Activated CD4-positive, alpha-beta T cell treated with anti-CD3 and anti-CD28 coated beads for 48 hours (primary cell): ENCODE measurements at places on chromosomes 7 and 10.

DNA sequence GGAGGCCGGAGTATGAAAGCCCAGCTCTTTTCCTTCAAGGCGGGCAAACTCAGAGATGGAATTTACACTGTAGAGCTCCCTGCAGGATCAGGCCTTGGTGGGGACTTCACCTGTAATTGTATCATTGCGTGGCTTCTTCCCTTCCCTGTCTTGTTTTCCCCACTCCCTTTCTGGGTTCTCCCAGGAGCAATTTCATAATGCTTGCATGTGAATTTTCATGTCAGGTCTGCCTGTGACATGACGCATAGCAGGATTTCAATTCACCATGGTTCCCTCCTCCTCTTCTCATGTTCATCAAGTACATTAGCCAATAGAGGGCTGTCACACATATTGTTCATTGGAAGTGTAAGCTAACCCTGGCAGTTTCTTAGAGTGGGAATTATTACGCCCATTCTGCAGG, 197.7 kb downstream of the RPS24 start:
- DNase-seq = no peak

GRCh38 chr7:123824754-123825067, 20.3 kb upstream of the HYAL4 start:
- DNase-seq = no peak

DNA sequence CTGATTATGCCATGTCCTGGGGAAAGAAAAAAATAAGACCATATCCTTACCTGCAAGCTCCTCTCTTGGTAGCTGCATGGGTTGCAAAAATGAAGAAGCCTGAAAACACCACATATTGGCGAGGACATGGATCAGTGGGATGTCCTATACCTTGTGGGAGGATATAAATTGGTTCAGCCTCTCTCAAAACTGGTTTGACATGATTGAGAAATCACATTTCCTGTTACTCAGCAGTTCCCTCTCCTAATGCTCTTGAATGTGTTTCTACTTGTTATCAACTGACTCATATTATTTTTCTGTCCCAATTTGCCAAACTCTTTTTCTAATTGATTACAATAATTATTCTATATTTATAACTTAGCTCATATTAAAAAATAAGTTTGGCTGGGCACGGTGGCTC, 380.2 kb downstream of the EXOC4 start:
- no peak for DNase-seq

DNA sequence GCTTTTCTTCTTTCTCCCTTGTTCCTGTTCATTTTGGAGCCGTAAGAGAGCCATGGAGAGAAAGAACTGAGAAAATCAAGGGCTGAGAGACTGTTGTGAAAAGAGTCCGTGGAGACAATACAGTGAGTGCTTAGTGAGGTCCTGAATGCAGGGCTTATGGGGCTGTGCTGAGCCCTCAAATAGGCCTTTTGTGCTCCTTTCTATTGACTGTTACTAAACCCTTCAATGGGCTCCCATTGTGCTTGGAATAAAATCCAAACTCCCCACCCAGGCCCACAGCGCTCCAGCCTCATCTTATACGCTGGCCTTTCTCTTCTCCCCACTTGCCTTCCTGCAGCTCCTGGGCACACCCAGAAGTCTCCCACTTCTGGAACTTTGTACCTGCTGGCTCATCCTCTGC, 243.1 kb upstream of the HABP2 start:
- no peak for DNase-seq

- DNase-seq = no peak
Measured at GRCh38 chr10:7890781-7891180, 72.5 kb downstream of the TAF3 start.

DNA sequence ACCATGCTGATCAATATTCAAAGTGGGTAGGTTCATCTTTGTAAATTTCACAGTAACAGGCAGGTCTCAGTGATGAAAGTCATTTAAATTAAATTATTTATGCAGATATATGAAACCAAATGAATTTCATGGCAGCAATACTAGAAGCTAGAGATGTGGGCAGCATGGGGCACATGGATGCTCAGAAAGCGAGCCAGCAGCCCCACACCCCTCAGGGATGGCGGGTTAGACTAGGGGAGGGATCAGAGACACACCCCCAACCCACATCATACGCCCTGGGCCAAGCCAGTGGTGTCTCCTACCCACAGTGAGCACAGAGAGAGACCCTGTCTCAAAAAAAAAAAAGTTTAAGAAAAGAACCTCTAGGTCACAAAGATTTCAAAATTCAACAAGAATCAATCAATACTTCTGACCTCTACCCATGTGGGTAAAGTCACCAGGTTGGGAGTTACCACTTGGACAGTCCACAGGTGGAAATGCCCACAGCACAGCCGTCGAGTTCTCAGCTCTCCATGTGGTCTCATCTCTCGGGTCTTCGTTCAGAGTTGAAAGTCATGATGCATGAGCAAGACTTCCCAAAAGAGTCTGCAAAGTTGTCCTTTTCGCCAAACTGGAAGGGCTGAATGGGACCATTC, 79.3 kb upstream of the PPP2R2D start:
- DNase-seq = no peak

DNA sequence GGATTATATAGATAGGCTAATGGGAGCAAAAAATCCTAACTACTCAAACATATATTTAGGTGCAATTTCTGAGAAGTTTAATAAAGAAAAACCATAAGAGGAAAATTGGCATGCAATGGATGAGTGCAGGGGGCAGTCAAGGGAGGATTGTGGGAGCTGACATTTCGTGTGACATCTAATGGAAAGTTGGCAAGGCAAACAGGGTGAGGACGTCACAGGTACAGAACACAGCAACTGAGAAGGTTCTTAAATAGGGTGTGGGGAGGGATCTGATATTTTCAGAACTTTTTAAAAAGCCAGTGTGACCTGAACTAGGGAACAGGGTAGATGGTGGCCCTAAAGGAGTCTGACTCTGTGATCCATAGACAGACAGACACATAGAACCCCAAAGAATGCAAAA, 194.9 kb upstream of the GLI3 start:
- DNase-seq = no peak

GRCh38 chr10:78972947-78973900, 95.5 kb upstream of the ZMIZ1 start:
- DNase-seq = peak; percentile 75

- peak; percentile 37 for DNase-seq
Measured at GRCh38 chr10:101611096-101611905, 23.2 kb downstream of the DPCD start.

DNA sequence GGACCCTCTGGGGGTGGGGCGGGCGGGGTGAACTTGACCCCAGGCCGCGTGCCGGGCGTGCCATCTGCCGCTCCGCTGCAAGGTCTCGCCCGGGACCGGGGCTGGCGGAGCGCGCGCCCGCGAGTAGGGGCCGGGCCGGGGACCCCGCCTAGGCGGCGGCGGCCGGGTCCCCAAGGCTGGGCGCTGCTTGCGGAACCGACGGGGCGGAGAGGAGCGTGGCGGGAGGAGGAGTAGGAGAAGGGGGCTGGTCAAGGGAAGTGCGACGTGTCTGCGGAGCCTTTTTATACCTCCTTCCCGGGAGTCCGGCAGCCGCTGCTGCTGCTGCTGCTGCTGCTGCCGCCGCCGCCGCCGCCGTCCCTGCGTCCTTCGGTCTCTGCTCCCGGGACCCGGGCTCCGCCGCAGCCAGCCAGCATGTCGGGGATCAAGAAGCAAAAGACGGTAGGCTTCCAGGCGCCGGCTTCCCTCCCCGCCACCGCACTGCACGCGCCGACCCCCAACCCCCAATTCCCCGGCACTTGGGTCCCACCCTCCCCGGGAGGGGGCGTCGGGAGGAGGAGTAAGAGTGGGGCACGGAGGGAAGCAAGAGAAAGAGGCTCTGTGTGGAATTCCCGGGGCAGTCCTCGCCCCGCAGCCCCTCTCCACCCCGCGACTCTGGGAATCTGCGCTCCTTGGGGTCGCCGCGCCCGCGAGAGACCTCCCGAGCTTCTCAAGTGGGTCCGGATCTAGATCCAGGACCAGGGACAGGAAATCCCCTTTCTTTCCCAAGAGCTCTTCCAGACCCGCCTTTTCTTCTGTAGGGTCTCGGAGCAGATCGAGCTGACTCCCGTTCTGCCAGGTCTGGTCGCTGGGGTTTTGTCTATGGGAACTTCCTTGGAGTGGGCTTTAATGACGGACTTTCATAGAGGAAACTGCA, at the start of gene PAPSS2:
Gene PAPSS2 (plus strand): TSS at position 308 of the 913 bp plus-strand sequence. CDS start 104 bp downstream, at position 412.
- DNase-seq = peak; percentile 39

GRCh38 chr10:99266383-99266782, 30.7 kb upstream of the HPSE2 start:
- DNase-seq = no peak

DNA sequence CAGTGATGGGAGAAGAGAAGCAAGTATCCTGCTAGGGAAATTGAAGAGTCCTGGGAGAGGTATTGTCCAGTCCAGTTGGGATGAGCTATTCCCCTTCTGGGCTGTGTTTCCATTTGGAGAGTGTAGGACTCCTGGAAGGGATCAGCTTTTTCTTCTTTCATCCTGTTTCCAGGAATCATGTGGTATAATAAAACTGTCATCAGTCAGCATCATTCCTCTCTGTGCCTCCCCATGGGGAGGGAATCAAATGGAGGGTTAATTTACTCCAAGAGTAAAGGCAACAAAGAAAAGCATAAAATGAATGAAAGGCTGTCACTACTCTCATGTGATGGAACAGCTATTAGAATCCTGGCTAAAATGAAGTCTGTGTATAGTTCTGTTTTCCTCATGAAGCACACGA, 429.9 kb downstream of the SORCS3 start:
- DNase-seq = no peak

GRCh38 chr7:132245539-132245938, 330.7 kb downstream of the PLXNA4 start:
- DNase-seq = no peak

- DNase-seq = no peak
Measured at GRCh38 chr10:114283535-114284234, 44.6 kb downstream of the VWA2 start.

DNA sequence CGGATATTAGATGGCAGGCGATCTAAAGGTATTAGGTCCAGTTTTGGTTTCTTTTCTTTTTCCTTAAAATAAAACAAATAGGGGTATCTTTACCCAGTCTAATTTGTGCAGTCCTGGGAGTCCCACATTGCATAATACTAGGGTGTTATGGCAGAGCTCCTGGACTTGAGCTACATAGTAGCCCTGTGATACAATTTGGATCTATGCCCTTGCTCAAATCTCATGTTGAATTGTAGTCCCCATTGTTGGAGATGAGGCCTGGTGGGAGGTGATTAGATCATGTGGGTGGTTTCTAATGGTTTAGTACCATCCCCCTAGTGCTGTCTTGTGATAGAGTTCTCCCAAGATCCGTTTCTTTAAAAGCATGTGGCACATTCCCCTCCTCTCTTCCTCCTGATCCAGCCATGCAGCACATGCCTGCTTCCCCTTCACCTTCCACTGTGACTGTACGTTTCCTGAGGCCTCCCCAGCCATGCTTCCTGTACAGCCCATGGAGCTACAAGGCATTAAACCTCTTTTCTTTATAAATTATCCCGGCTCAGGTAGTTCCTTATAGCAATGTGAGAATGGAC, 141.9 kb downstream of the RPS24 start:
- no peak for DNase-seq

DNA sequence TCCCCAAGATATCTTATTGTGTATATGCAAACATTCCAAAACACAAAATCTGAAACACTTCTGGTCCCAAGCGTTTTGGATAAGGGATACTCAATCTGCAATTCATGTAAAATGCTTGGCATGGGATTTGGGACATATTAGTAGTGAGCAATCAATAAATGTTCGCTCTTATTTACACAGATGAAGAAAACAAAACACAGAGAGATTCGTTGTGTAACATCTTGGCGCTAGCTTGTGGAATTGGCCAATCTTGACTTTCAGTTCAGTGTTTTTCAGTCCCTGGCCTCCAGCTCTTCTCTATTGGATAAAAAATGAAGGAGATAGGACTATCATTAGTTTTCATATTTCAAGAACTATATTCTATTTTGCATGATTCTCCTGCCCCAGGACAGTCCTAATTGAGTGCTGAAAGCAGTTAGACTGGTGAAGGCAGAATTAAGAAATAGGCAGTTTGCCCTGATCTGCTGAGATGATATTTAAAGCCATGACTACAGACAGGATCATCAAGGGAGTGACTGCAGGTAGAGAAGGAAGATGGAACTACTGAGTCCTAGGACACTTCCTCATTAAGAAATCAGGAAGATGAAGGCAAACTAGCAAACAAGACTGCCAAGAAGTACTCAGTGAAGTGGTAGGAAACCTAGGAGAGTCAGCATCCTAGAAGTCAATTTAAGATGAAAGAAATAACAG, 1.8 kb downstream of the PNLIPRP3 start:
- no peak for DNase-seq

GRCh38 chr10:89373916-89374711, 3.7 kb upstream of the IFIT1B start:
- DNase-seq = no peak

DNA sequence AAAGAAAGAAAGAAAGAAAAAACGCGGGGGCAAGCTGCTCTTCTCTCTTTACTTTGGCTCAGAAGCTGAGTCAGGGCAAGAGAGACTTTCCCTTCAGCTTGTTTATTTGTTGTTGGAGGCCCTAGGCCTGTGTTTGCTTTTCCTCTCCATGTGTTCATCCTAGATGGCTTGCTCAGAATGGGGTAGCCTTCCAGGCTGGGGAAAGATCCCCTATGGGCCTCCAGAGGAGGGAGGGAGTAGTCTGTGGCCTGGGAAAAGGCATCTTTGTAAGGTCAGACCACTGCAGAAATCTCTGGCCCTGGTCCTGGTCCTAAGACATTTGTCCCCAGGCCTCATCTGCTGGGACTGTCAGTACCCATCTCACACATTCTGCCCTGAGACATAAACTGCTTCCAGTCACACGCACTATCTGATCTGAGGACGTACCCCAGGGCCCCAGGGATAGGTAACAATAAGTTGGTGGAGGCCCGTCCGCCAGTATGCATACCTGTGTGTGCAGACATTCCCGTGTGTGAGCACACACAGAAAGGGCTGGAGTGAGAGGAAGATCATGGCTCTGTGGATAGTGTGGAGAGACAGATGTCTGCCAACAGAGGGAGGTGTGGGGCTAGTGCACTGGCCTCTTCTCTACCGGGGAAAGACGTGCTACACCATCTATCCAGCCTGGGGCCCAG, 4.9 kb upstream of the SCD start:
- DNase-seq = peak; percentile 59

GRCh38 chr10:71048971-71049615, 160.7 kb upstream of the PCBD1 start:
- no peak for DNase-seq

DNA sequence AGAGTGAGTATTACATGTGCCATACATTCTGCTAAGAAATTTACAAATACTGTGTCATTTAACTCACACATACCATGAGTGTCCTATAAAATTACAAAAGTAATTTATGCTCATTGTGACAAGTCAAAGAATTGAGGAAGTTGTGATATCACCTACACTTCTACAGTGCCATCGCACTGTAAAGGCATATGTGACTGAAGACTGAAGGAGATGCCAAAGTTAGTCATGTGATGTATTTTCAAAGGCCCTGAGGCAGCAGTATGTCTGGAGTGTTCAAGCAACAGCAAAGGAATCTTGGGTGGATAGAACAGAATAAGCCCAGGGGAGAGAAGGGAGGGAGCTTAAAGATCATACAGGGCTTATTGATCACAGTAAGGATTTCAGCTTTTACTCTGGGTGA, 176.8 kb downstream of the WNT2 start:
- no peak for DNase-seq

GRCh38 chr7:47604496-47604890, 22.6 kb upstream of the TNS3 start:
- DNase-seq = no peak
